ENCODE measurements at places on chromosomes 5 and 9.

DNA sequence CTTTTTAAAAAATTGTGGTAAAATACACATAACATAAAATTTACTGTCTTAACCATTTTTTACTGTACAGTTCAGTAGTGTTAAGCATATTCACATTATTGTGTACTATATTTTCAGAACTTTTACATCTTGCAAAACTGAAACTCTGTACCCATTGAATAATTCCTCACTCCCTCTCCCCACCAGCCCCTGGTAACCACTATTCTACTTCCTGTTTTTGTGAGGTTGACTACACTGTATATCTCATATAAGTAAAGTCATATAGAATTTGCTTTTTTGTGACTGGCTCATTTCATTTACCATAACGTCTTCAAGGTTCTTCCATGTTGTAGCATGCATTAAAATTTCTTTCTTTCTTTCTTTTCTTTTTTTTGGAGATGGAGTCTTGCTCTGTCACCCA is 87.0 kb downstream of the LNPEP start:
- no peak for DNase-seq

DNA sequence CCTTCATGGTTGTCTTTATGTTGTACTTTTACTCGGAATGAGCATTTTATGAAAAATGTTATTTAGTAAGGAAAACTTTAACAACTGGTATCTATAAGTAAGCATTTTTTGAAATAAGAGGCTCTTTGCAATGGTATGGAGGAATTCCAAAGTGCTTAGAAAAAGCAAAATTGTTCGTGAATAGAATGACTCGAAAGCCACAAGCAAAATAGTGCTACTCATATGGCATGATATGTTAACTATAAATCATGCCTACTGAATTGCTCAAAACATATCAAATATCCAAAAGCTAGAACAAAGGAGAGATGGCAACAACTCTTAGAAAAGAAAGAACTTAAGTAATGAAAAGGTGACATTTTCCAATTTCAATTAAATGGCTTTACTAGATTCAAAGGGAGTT is 216.3 kb downstream of the KIAA0825 start:
- no peak for DNase-seq

GRCh38 chr5:179912386-179912785 is 4.7 kb upstream of the TBC1D9B start:
- DNase-seq = no peak

GRCh38 chr9:2173170-2173569 is 158.0 kb downstream of the SMARCA2 start:
- DNase-seq = no peak

DNA sequence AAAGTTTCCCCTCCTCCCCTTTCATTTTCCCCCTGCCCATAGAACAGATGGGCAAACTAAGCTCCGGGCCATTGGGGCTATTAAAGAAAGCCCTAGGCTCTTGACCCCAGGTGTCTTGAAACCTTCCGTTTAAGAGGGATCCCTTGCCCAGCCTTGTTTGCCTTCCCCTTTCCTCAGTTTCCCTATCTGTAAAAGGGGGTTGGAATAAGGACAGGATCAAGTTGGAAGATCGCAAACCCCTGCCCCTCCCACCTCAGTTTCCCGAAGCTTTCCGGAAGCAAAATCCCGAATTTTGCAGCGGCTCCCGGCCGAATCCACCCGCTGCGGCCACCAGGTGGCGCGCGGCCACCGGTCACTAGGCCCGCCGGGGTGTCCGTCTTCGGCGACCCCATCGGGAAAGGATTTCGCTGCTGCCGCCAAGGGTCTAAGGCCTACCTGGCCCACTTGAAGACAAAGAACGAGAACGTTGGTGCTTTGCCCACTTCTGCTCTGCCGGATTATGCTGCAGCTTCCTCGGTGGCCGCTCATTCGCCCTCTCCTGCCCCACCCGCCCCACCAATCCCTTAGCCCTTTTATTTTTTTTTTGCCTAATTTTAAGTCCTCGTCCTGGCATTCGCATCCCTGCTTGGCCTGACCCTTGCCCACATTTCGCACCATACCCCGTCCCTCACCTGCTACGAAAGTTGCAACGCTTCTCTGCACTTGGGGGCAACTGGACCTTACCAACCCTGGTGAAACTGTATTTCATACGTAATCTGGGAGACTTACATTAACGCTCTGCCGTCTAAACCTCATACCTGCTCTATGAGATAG is 962 bp upstream of the NR6A1 start:
- DNase-seq = no peak

- DNase-seq = peak; percentile 87
These were observed 12.9 kb downstream of the RGS14 start for GRCh38 chr5:177370488-177371119.

GRCh38 chr5:52786949-52787599 is 642 bp upstream of the ITGA1 start:
- DNase-seq = no peak
